Naive B cell (primary cell): ENCODE measurements at places on chromosomes 4 and X.

DNA sequence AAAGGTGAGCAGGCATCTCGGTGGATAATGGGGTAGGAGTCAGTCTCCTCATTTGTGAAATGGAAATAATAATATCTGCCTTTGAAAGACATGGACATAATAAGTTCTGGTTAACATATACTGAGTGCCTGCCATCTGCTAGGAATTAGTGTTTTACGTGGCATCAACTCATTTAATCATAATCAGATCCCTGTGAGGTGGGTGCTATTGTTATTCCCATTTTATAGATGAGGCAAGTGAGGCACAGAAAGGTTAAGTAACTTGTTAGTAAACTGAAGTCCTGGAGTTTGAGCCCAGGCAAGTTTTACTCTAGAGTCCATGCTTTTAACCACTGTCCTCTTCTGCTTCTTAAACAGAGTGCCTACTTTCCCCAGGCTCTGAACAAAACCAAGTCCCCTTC is 7.5 kb downstream of the CCDC120 start:
- DNase-seq: no peak

DNA sequence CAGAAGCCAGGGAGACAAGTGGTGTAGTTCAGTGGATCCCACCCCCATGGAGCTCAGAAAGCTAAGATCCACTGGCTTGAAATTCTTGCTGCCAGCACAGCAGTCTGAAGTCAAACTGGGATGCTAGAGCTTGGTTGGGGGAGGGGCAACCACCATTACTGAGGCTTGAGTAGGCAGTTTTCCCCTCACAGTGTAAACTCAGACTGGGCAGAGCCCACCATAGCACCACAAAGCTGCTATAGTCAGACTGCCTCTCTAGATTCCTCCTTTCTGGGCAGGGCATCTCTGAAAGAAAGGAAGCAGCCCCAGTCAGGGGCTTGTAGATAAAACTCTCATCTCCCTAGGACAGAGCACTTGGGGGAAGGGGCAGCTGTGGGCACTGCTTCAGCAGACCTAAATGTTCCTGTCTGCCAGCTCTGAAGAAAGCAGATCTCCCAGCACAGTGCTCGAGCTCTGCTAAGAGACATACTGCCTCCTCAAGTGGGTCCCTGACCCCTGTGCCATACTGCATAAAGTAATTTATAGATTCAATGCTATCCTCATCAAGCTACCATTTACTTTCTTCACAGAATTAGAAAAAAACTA is 163.2 kb downstream of the HHIP start:
- DNase-seq: no peak

DNA sequence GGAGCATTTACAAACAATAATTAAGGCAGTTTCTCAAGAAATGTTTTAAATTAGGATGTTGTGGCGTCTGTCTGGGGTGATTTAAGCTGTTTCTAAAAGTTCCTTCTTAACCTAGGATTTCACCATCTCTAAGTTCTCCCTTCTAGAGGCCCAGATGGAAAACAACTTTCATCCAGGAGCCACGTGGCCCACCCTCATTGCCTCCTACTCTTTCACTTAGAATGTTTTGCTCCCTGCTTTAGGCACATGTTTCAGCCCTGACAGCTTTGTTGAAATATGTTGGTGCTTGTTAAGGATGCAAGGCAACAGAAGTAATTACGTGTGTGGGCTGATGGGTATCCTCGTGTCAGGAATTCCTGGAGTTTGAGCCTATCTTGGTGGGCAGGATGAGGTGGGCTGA is 131.3 kb downstream of the GUCY2F start:
- no peak for DNase-seq

- no peak for DNase-seq
Measured at GRCh38 chr4:102684610-102685052, 76.1 kb downstream of the MANBA start.

GRCh38 chr4:126973201-126973600 is 659.6 kb upstream of the INTU start:
- DNase-seq: no peak

- DNase-seq: peak; percentile 20
Measured at GRCh38 chr4:101127176-101127790, 220.0 kb downstream of the PPP3CA start.

GRCh38 chrX:74680836-74681235 is 66.4 kb upstream of the RLIM start:
- DNase-seq: no peak

- DNase-seq: no peak
Measured at GRCh38 chr4:18012134-18012806, 9.3 kb downstream of the LCORL start.

DNA sequence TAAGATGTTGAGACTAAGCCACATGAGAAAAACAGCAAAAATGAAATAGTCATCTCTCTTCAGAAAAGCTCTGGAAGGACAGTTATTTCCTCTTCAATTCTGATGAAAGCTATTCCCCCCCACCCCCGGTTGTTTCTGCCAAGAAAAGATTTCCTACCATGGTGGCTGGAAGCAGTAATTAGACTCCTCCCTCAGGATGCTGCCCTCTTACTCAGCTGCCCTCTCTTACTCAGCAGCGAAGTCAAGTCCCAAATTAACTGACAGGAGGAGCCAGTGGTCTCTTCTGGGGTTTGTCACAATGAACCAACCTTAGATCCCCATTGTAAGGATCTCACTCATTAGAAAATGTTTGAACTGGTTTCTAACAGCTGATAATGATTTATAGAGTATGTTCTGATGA is 38.0 kb downstream of the GPM6B start:
- no peak for DNase-seq

DNA sequence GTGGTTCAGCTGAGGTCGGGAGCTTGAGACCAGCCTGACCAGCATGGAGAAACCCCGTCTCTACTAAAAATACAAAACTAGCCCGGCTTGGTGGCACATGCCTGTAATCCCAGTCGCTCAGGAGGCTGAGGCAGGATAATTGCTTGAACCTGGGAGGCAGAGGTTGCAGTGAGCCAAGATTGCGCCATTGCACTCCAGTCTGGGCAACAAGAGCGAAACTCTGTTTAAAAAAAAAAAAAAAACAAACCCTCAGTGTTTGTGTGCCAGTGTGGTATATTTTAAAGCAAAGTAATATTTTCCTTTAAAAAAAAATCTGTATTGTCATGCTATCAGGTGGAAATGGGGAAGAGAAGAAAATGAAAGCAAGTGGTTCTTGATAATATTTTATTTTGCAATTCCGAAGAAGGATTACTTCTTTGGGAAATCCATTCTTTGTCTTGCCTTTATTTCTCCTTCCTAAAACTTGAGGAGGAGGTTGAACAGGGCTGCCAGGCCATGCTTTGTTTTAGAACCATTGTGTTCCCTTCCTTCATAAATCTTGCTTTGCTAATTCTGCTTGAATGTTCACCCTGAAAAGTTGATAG is 14.4 kb downstream of the ALG13 start:
- DNase-seq: no peak

GRCh38 chr4:159206427-159206871 is 103.6 kb downstream of the RAPGEF2 start:
- DNase-seq: no peak

DNA sequence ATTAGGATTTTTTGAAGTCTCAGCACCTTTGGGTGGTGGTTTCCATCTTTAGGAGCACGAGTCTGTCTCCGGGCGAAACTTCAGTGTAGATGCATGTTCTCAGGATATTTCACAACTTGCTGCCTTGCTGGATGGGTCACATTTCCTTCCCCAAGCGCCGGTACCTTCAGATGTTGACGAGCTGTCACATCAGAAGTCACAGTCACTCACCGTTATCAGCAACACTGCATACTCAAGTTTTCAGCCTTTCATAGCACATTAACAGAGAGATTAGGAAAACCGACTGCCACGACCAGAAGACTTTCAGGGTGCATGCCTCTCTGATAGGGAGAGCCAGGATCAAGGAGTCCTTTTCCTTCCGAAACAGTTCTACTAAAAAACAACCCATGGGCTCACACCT is 77.8 kb downstream of the SHROOM2 start:
- no peak for DNase-seq

DNA sequence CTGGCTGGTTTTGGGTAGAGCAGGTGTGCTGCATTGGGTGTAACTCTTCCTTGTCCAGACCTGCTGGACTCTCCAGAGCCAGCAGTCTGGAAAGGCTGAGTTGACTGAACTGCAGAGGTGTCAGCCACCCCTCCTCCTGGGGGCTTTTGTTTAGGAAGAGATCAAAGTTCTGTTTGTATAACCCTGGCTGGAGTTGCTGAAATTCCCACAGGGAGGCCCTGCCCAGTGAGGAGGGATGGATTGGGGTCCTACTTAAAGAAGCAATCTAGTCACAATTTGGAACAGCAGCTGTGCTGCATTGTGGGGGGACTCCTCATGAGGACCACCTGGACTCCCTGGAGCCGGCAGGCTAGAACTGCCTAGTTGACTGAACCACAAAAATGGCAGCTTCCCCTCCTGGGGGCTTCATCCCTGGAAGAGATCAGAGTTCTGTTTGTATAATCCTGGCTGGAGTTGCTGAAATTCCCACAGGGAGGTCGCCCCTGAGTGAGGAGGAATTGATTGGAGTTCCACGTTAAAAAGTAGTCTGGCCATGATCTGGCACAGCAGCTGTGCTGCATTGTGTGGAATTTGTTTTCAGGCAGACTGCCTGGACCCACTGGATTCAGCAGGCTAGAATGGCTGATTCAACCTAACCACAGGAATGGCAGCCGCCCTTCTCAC is 264.9 kb upstream of the ZC4H2 start:
- no peak for DNase-seq

DNA sequence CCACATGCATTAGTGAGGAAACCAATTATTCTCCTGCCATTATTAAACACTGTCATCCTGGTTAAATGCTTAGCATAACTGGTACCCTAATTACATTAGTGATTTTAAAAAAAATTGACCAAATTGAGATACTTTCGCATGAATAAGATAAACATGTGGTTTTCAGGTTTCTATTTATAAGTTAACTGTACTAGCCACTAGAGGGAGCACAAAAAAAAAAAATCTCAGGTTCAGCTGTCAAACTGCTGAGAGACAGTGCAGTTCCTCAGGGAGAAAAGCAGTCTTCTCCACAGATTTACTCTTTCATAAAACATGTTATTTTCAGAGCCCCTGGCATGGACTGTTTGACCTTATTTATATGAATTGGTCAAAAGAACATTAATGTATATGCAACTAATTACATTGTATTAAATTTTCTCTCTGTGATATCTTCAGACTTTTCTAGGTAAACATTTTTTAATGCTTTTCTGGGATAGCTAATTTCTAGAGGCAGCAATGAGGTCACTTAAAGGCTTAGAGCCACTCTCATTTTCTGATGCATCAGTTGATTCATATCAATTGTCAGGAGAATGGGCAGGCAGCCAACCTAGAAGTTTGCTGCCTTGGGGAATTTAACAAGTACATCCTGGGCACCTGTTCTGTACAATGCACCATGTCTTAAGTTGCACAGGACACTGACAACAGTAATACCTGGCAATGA is 167.5 kb downstream of the CDS1 start:
- peak; percentile 4 for DNase-seq

DNA sequence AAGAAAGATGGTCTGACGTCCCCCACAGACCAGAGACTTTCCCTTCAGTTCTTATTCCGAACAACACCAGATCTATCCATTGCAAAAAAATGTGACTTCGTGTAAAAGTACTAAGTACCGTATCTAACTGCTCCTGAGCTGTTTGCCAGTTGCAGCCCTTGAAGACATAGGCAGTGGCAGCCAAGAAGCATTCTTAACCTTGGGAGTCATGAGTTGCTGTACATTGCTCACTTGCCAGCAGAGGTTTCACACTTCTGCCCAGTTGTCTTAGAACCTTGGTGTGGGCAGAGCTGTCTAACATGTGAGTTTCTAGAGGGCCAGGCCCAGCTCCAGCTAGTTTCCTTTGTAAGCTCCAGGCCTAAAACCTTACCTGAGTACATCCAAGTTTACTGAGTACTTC is 10.5 kb upstream of the CHRDL1 start:
- no peak for DNase-seq

DNA sequence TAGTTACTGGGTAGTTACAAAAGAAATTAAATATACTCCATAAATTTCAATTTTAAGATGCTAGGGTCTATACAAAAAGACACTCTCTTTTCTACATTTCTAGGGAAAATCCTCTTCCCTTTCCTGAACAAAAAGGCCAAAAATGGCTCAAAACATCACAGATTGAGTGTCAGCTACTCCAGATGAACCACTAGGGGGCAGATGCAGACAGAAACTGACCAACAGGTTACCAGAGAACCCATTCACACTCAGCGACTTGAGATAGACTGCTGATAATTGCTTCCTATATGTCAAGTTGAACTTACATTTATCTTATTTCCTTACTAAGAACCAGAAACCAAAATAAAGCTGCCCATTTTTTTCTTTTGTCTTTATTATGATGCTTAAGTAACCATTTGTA is 83.4 kb upstream of the MID1IP1 start:
- no peak for DNase-seq

GRCh38 chr4:150115851-150116250 is 37.6 kb downstream of the DCLK2 start:
- no peak for DNase-seq

DNA sequence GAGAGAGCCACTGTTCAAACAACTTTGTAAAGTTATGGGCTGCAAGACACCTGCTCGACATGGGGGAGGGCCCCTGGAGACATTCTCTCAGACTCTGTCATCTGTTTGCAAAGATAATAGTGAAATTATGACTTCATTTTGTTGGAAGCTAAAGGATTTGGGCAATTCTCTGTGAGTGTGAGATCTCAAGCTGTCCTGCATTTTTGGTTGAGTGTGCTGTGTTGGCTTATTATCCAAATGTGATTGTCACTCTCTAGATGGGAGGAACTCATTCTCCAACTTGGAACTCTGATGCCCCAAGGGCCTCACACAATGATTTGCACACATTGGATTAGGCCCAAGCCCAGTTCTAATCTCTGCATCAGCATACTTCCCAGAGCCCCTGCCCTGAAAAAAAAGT is 63.7 kb downstream of the STK32B start:
- no peak for DNase-seq

DNA sequence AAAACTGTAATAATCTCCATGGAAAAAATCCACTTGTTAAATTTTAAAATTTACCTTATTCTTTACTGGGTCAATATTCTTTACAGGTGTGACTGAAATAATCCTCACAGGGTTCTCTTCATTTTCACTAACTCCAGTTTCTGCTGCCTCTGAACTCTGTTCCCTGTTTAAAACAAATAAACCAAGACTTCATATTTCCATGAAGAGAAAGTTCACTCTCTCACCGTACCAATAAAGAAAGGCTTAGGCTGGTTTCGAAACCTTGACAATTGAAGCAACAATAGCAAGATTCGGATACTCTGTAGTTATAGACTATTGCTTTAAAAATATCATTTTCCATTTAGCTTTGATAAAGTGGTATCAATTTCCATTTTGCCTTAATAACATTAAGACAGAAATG is 135.8 kb downstream of the PDS5A start:
- DNase-seq: no peak

GRCh38 chrX:40864972-40865371 is 129.6 kb upstream of the MED14 start:
- DNase-seq: no peak

DNA sequence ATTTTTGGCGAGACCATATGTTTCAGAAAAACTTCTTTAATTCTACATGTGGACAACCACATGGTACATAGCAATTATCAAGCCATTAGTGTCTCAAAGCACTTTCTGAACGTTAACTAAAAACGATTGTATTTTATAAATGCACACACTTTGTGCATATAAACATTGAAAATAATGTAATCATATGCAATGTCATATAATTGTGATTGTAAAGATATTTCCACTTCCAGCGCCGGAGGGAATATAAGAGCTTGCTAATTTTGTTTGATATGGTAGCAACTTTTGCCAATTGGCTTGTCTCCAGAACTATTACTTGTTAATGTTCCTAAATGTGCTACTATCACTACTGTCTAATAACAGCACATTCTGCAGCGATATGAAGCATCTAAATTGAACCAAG is 162.3 kb upstream of the SMIM31 start:
- DNase-seq: no peak
